CD4-positive, alpha-beta T cell treated with Interferon alpha-2 for 1 hour (primary cell): ENCODE measurements at places on chromosomes 7 and 10.

DNA sequence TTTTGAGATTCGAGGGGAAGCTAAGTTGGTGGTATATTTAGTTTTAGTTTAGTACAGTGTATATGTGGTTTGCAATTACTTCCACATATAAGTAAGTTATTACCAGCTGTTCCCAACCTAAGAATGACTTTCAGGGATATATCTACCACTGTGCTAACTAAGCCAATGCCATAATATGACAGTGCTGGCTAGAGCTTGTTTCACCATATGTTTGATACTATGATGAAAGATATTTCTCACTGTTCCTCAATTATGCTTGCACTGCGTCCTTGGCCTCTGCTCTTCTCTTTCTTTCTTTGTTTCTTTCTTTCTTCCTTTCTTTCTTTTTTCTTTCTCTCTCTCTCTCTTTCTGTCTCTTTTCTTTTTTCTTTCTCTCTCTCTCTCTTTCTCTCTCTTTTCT lies 113.8 kb upstream of the SKAP2 start:
- no peak for DNase-seq

DNA sequence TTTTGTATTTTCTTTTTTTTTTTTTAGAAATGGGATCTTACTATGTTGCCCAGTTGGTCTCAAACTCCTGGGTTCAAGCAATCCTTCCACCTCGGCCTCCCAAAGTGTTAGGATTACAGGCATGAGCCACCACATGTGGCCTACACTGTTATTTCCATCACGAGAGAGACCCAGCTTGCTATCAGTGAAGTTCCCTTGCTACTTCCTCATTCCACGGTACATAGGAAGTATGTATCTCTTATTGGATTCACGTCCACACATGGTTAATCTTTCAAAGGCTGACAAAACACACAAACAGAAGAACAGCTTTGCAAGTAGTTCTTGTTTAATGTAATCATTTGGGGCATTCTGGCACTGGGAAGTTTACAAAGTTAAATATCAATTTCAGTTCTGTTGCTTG lies 50.9 kb downstream of the DCLRE1A start:
- no peak for DNase-seq

DNA sequence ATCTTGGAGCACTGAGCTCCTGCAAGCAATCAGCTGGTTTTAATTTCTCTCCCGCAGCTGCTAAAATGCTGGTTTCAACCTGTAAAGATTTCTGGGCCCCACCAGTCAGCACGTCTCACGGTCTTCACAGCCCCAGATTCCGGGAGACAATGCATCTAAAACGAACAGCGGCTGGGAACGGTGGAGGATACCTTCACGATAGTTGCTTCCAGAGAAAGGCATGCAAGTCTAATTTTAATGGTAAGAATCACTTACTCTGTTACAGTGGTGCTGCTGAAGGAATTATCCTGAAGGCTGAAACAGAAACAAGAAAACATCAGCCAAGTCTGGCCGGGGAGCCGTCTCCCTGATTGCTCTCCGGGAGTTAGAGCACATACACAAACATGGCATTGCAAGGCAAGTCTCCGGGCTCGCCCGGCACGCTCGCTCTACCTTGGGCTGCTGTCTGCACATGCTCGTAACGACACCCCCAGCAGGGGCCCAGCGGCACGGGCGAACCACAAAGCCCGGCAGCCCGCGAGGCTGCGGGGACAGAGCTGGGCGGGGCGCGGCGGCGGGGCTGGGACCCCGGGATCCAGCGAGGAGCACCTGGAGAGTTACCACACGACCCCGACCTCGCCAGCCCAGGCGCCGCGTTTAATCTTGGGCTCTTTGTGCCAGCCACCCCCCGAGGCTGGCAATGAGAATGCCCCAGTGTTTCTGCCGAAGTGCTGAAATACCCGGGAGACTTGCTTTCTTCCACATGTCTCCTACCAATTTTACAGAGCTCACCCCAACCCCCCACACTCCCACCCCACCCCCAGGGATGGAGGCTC lies at the start of gene FAM13C:
Gene FAM13C, minus strand, starts transcription at position 406 of the 815 bp plus-strand sequence. Its CDS starts 89 bp downstream, at position 317.
- DNase-seq: no peak

- DNase-seq: no peak
Observed at GRCh38 chr7:21169667-21170580, 258.0 kb upstream of the SP4 start.

DNA sequence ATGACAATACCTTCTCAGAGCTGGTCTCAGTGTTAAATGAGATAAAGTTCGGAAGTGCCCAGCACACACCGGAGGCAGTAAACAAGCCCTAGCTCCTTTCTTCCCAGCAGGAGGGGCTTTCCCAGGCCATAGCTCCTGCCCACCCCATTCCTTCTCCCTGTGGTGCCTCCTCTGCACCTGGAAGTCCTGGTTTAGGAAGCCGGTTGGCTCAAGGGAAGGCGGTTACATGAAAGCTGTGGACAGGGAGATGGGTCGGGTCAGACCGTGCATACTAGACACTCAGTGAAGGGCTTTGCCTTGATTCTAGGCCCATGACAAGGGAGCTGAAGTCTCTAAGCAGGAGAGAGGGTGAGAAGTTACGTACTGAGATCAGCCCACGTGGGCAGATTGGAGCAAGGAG lies 8.6 kb downstream of the BEND7 start:
- no peak for DNase-seq

- DNase-seq: no peak
Observed at GRCh38 chr10:13917791-13918190, 331.0 kb downstream of the PRPF18 start.

DNA sequence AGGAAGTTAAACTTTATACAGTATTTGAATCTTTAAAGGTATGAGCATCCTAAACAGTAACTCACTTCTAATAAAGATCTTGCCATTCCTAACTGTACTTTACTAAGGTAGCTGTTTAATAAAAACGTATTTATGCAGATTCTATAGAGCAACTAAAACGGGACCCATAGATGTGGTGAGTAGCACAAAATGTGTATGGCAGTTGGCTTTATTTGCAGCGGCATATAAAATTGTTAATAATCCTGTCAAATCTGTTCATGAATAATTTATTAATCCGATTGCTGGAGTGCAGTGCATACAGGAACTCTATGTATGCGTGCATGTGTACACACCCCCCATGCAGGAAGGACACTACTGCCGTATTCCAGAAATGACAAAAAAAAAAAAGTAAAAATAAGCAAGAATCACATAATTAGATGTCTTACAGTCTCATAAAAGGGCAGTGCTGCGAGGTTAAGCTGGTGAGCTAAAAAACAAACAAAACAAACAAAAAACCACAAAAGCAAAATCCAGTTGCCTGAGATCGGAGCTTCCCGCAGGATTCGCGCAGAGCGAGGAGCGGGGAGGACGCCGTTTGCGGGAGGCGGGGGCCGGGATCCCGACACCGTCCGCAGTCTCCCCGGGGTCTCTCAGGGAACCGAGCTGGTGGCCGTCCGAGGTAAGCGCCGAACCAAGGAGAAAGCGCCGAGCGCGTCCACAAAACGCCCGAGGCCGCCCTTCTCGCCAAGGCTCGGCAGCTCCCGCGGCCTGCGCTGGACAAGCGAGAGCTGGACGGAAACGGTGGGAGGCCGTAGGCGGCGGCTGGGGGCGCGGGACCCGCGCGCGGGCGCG lies 518 bp upstream of the COMMD3 start:
- DNase-seq: no peak

- DNase-seq: no peak
Observed at GRCh38 chr7:27238979-27239386, 3.6 kb upstream of the EVX1 start.

GRCh38 chr10:1197384-1197783 lies 141.2 kb downstream of the WDR37 start:
- no peak for DNase-seq

- no peak for DNase-seq
Observed at GRCh38 chr7:155593461-155594162, 47.3 kb upstream of the CNPY1 start.

GRCh38 chr7:17863095-17863808 lies 77.0 kb downstream of the SNX13 start:
- DNase-seq: no peak

DNA sequence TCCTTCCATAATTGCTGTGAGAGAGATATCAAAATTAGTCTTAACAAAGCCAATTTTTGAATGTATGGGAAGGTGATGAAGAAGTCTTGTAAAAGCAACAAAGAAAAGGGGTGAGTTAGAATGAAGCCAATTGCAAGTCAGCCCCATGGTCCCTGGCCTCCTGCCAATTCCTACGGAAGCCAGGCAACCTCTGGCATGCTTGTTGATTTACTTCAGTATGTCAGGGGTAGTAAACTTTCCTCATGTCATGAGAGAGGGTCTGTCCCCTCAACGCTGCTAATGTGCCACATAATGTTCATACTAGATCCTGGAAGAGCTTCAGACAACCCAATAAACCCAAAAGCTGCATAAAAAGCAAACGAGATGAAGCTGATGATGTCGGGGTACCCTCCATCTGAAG lies 159.1 kb upstream of the YAE1 start:
- DNase-seq: no peak

DNA sequence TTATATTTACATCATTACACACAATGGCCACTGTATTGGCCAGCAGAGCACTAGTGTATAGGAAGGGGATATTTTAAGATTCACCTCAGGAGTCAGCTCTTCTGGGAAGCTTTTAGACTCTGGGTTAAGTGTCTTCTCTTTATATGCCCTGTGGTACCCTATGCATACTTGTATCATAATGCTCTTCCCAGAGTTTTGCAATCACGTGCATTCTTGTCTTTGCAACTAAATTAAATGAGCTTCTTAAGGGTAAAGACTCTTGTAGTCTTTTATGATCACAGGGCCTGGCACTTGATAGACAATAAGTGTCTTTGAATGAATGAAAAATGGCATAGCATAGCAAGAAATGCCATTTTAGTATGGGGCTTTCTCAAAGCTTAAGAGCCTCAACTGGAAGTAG lies 35.4 kb upstream of the ARMS2 start:
- DNase-seq: no peak

DNA sequence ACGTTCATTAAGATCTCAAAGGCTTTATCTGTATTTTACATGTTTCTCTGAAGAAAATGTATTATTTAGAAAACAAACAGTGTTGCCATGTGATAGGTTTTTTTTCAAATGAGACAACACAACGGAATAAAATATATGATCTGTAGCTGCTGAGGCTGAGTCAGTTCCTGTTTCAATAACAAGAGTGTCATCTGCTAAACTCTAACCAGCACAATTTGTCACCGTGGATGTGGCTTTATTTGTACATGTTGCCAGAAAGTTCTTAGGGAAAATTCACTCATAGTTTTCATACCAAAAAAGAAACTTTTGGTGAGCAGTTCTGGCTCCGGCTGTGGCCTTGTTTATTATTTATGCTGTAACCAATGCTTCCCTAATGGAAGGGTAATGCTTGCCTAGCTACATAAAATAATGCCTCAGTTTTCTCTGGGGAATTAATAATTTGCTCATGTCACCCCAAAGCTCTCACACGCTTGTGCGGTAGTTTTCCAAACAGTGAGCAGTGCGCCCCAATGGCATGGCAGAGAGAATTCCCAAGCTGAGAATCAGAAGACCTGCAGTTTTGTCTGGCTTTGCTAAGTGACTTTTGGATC lies 20.3 kb upstream of the KLF6 start:
- peak; percentile 95 for DNase-seq

GRCh38 chr10:60942134-60942787 lies 1.7 kb downstream of the RHOBTB1 start:
- no peak for DNase-seq

DNA sequence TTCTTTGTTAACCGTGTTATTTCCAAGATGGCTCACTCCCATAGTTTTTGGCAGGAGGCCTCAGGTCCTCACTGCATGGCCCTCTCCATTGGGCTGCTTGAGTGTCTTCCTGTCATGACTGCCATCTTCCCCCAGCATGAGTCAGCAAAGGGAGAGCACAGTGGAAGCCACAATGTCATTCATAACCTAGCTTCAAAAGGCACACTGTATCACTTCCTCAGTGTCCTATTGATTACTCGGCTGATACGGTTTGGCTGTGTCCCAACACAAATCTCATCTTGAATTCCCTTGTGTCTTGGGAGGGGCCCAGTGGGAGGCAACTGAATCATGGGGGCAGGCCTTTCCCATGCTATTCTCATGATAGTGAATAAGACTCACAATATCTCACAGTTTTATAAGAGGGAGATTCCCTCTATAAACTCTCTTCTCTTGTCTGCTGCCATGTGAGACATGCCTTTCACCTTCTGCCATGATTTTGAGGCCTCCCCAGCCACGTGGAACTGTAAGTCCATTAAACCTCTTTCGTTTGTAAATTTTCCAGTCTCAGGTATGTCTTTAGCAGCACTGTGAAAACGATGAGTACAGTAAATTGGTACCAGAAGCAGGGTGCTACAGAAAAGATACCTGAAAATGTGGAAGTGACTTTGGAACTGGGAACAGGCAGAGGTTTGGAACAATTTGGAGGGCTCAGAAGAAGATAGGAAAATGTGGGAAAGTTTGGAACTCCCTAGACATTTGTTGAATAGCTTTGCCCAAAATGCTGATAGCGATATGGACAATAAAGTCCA lies 106.5 kb downstream of the PRLHR start:
- no peak for DNase-seq
